Pancreas (tissue), 10 donors: ENCODE measurements at places on chromosomes 16 and 17. TPM values are rescaled to one million over a fixed set of nuclear protein-coding genes. Genes with fewer than 3 reads are reported as not detected.

The ENO3 gene
- 2.5 TPM for total RNA-seq

The GPRC5C gene
- total RNA-seq = 99.3 TPM

The RGS11 gene
- 8.0 TPM for total RNA-seq

The IL32 gene
- total RNA-seq = 151 TPM

The MYH8 gene
- total RNA-seq = not detected

The CYB5D1 gene
- 7.3 TPM for total RNA-seq

The NPIPA3 gene
- total RNA-seq = 1.1 TPM

- peak; percentile 59 for DNase-seq
- peak overlapping the region; percentile 94 for H3K27ac ChIP-seq
- H3K27me3 ChIP-seq = no peaks in the 10 kb centered on the region
- H3K36me3 ChIP-seq = no peaks in the 10 kb centered on the region
Measured at GRCh38 chr16:31134091-31134571, 1.4 kb downstream of the PRSS8 start.

DNA sequence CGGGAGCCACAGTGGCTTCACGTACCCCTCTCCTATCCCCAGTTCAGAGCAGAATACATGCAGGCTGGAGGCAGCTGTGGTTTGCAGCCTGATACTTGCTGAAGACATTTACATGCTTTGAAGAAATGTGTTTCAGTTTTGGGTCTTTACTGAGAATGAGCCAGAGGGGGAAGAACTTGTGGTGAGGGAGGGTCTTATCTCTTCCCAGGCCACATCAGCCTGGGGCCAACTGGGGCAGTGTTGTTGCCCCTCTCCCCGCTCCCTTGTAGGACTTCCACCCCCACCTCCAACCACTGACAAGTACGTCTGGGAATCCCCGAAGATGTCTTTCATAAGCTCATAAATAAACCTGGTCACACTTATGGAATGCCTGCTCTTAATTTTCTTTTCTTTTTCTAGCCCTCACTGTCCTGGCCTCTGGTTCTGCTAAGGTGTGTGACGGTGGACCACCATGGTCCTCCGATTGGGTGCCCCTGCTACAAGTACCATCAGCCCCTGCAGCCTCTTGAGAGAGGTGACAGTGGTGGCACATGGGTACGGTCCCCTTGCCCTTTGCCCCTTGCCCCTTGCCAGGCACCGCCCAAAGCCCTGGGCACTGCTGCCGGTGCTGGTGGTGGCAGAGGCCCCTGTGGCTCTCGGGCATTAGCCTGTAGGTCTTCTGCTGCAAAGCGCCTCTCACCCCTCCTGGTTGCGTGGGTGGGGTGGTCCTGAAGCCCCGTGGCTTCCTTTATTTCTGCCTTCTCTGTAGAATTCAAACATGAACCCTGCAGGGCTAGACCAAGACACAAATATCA lies 144.8 kb upstream of the RPH3AL start:
- no peak for DNase-seq
- H3K36me3 ChIP-seq = no peaks in the 10 kb centered on the region
- H3K27ac ChIP-seq = no peak overlapping the region
- no peak overlapping the region for H3K4me3 ChIP-seq

DNA sequence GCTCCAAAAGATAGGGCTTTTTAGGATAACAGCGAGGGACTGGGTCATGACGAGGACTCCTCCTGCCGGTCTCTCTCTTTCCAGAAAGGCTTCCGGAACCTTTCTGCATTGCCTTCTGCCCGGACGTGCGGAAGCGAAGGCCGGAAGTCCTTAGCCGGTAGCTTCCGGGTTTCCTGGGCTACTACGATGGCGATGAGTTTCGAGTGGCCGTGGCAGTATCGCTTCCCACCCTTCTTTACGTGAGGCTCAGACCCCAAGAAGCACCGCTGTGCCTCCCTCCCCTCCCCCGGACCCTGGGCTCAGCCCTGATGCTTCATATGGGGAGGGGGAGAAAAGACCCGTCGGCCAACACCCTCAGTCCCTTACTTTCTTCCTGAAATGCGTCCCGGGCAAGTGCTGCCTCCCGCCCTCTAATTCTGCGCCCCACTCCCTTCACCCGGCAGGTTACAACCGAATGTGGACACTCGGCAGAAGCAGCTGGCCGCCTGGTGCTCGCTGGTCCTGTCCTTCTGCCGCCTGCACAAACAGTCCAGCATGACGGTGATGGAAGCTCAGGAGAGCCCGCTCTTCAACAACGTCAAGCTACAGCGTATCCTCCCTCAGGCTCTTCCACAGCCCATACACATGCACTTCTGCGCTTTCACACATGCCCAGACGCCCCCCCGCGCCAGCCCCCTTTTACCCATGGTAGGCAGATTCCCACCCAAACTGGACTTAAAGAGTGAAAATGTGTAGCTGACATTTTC lies at the start of gene VPS25:
TSS of gene VPS25 (plus strand) at position 160 of the 746 bp plus-strand sequence. CDS start at position 187, 27 bp downstream.
- H3K4me1 ChIP-seq = peaks cover 17% of the 10 kb centered on the region
- peak within 1 kb of the TSS; percentile 63 for H3K4me3 ChIP-seq
- H3K27me3 ChIP-seq = no peaks in the 10 kb centered on the region
- H3K27ac ChIP-seq = peak within 1 kb of the TSS; percentile 71
- peaks cover 18% of the 10 kb centered on the region for H3K36me3 ChIP-seq

DNA sequence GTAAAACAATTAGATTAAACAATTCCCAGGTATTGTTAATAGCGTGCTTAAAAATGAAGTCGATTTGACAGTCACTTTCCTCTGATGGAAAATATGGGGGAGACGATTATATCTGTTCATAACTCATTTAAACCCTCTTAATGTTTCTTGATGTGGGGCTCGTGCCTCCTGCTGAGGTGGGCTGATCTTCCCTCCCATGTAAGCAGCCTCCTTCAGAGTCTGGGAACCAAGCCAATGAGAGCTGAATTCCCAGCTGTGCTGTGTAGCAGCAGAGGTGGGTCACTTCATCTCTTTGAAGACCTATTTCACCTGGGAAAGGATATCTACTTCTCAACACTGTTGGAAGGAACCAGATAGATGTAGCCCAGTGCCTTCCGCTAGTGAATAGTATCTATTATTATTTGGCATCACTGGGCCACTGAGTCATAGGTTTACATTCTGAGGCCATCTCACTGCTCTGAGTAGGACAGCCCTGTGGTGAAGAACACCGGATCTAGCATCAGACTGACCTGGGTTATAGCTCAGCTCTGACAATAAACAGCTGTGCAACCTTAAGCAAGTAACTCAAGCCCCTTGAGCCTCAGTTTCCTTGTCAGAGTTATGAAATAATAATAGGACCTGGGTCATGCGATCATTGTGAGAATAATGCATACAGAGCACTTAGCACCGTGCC lies 85.3 kb upstream of the C16orf82 start:
- H3K4me1 ChIP-seq = no peaks in the 10 kb centered on the region
- DNase-seq = no peak
- no peaks in the 10 kb centered on the region for H3K36me3 ChIP-seq
- no peaks in the 10 kb centered on the region for H3K27me3 ChIP-seq
- no peak overlapping the region for H3K4me3 ChIP-seq

DNA sequence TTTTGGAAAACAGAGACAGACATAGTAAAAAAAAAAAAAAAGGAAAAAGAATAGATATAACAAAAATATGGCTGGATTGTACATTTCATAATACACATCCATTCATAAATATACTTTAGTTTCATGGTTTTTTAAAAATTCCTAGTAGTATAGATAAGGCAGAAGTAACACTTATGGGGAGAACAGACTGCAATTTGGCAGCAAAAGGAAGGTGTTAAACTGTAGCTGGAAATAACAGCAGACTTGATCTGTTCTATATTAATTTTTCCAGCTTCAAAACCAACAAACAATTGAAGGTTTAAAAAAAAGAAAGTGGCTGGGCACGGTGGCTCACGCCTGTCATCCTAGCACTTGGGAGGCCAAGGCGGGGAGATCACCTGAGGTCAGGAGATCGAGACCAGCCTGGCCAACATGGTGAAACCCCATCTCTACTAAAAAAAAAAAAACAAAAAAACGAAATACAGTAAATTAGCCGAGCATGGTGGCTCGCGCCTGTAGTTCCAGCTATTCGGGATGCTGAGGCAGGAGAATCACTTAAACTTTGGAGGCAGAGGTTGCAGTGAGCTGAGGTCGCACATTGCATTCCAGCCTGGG lies 191.8 kb downstream of the SPECC1 start:
- peaks cover 11% of the 10 kb centered on the region for H3K4me1 ChIP-seq
- H3K27ac ChIP-seq = no peak overlapping the region
- no peaks in the 10 kb centered on the region for H3K36me3 ChIP-seq
- DNase-seq = no peak

DNA sequence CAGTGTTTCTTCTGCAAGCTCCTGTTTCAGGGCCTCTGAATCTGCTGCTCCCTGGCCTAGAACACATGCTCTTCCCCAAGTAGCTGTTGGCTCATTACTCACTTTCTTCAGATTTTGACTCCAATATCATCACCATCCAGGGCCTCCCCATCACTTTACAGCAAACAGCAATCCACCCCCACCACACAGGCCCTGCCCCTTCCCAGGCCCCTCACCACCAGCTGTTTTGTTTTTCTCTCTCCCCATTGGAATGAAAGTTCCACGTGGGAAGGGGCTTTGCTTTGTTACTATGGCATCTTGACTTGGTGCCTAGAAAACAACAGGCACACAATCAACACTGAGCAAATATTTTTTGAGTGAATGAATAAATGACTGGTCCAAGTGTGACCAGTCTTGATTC lies 4.0 kb downstream of the TMEM170A start:
- no peaks in the 10 kb centered on the region for H3K27me3 ChIP-seq
- H3K4me3 ChIP-seq = no peak overlapping the region
- H3K27ac ChIP-seq = no peak overlapping the region
- DNase-seq = no peak

DNA sequence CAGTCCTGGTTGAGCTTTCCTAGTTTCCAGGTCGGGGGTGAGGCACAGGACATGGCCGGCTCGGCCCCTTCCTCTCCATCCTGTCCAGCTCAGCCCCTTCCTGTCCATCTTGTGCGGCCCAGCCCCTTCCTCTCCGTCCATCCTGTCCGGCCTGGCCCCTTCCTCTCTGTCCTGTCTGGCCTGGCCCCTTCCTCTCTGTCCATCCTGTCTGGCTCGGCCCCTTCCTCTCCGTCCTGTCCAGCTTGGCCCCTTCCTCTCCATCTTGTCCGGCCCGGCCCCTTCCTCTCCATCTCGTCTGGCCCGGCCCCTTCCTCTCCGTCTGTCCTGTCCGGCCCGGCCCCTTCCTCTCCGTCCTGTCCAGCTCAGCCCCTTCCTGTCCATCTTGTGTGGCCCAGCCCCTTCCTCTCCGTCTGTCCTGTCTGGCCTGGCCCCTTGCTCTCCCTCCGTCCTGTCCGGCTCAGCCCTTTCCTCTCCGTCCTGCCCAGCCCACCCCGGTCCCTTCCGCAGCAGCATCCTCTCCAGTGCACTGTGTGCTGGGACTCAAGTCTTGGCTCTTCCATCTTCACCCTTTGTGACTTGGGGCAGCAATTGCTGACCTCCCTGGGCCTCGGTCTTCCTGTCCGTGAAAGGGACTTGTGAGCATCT lies 5.5 kb upstream of the ZNF750 start:
- no peak overlapping the region for H3K4me3 ChIP-seq
- H3K4me1 ChIP-seq = no peaks in the 10 kb centered on the region
- H3K27me3 ChIP-seq = no peaks in the 10 kb centered on the region
- H3K36me3 ChIP-seq = no peaks in the 10 kb centered on the region
- no peak overlapping the region for H3K27ac ChIP-seq

GRCh38 chr17:56260376-56261002 lies 107.2 kb downstream of the ANKFN1 start:
- H3K27me3 ChIP-seq = no peaks in the 10 kb centered on the region
- H3K4me3 ChIP-seq = no peak overlapping the region
- H3K36me3 ChIP-seq = no peaks in the 10 kb centered on the region
- no peak for DNase-seq
- no peak overlapping the region for H3K27ac ChIP-seq

DNA sequence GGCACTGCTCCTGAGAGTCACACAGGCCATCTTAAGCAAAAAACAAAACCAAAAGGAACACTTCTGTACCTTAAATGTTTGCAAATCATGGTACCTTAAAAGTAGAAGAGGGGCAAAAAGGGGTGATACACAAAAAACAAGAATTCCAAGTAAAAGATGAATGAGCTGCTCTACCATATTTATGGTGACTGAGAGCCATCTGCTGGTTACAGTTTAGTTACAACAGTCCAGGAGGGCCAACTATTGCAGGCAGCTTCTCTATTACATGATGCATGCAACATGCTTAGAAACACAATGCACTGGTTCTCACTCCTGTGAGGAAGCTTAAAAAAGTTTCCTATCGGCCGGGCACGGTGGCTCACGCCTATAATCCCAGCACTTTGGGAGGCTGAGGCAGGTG lies 53.5 kb downstream of the STX8 start:
- H3K4me3 ChIP-seq = no peak overlapping the region
- no peaks in the 10 kb centered on the region for H3K27me3 ChIP-seq
- H3K4me1 ChIP-seq = no peaks in the 10 kb centered on the region
- no peak for DNase-seq
- no peak overlapping the region for H3K27ac ChIP-seq
